ENCODE measurements at places on chromosomes 2 and 18.

DNA sequence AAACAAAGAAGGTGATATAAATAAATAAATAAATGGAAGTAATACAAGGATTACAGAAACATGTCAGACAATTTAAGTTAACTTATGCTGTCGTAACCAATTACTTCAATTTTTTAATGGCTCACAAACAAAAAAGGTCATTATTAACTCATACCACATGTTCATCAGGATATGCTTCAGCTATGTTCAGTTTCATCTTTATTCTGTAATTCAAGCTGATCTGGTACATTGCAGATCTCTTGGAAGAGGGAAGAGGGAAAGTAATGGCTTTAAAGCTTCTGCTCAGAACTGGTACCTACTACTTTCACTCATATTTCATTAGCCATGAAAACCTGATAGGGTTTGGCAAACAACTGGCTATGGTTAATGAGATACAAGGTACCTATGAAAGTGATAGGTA is 67.6 kb upstream of the ERBB4 start:
- DNase-seq = no peak

DNA sequence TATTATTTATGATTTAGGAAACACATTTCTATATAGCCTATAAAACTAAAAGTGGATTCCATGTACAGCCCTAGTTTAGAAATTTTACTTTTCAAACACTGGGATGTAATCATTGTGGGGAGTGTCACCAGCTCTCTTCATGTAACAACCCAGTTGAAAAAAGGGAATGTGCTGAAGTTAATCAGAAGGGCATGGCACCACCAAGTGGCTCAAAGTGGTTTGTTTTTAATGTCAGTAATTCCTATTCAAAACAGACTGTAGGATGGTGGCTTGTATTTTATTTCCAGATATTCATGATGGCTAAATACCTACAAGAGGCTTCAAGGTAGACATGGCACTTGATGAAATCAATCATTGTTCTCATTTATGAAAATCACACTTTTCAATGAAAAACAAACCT is 58.1 kb upstream of the TMEM182 start:
- DNase-seq = no peak

DNA sequence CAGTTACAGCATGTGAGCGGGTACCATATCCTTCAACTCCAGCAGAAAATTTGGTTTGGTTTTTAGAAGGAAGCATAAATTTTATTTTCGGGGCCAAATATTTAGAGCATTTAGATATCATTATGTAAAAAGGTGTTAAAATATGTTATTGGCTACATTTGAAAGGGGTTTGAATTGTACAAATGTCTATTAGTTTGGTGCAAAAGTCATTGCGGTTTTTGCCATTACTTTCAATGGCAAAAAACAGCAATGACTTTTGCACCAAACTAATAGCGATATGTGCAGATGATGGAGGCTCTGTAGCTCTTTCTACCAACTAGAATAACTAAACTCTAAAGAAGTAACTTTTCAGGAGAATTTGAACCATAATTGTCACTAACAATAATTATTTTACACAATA is 1666.2 kb upstream of the SLC39A10 start:
- no peak for DNase-seq

GRCh38 chr2:217705461-217705860 is 297.3 kb downstream of the TNS1 start:
- DNase-seq = no peak

- DNase-seq = no peak
These were observed 132.0 kb upstream of the BOD1L2 start for GRCh38 chr18:57014772-57015413.

DNA sequence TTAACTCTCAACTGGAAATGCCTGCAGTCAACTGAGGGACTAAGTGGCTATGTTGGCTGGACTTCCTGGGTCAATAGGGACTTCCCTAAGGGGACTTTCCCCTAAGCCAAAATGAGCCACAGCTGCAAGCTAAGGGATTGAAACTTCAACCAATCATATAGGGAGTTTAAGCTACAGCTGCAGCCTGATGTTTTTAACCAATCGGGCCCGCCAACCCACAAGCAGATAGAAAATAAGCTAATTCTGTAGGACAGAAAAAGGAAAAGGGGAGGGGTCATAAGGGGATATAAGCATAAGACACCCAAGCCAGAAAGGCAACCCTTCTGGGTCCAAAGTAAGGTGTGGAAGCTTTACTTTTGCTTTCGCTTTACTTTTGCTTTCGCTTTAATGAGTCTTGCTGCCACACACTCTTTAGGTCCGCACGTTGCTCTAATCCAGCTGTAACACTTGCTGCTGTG is 927.5 kb downstream of the ERBB4 start:
- no peak for DNase-seq

- DNase-seq = no peak
These were observed at the start of gene SPEG for GRCh38 chr2:219434718-219435525. Gene SPEG, plus strand, starts transcription at chr2:219434843. Its CDS starts 135 bp downstream, at chr2:219434978.

GRCh38 chr2:223621901-223622300 is 19.7 kb upstream of the SCG2 start:
- DNase-seq = no peak

- DNase-seq = no peak
These were observed 14.9 kb upstream of the E2F6 start for GRCh38 chr2:11480859-11481258.

GRCh38 chr2:196987298-196987648 is 60.8 kb upstream of the PGAP1 start:
- no peak for DNase-seq

DNA sequence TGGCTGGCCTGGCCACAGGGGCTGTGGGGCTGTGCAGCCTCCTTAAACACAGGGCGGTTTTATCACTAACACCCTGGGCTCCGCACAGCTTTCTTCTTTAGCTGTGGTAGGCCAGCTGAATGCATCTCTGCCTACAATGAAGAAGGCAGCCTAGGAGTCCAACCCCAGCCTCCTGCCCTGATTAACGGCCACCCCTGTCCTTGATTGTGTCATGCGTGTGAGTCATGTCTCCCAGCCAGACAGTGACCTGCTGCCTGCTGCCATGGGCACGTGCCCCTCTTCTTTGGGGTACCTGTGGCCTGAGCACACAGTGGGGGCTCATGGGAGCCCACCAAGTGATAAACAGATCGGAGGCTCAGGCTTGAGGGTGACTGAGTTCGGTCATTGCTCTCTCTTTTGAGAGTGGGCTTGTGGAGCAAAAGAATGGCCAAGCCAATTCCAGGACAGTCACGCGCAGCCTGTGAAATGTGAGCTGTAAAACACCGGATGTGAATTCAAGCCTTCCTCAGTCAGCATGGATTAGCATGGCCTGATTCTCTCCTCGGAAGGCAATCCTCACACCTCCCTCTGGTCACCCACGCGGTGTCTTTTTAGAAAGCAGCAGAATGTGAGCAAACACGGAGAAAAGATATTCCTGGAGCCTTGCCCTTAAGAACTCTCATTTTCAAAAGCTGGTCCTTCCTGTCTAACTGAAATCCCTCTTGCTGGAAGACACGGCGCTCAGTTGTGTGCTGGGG is 144.1 kb downstream of the CELF4 start:
- DNase-seq = no peak

- no peak for DNase-seq
These were observed 569.4 kb upstream of the SALL3 start for GRCh38 chr18:78410094-78410786.

- no peak for DNase-seq
These were observed 52.7 kb downstream of the MTX2 start for GRCh38 chr2:176321916-176322315.

GRCh38 chr2:200376513-200377354 is 70.2 kb downstream of the SPATS2L start:
- DNase-seq = no peak

GRCh38 chr18:13915995-13916431 is 677 bp upstream of the MC2R start:
- DNase-seq = no peak

- no peak for DNase-seq
These were observed 45.1 kb upstream of the LYPD6B start for GRCh38 chr2:148993351-148993750.

DNA sequence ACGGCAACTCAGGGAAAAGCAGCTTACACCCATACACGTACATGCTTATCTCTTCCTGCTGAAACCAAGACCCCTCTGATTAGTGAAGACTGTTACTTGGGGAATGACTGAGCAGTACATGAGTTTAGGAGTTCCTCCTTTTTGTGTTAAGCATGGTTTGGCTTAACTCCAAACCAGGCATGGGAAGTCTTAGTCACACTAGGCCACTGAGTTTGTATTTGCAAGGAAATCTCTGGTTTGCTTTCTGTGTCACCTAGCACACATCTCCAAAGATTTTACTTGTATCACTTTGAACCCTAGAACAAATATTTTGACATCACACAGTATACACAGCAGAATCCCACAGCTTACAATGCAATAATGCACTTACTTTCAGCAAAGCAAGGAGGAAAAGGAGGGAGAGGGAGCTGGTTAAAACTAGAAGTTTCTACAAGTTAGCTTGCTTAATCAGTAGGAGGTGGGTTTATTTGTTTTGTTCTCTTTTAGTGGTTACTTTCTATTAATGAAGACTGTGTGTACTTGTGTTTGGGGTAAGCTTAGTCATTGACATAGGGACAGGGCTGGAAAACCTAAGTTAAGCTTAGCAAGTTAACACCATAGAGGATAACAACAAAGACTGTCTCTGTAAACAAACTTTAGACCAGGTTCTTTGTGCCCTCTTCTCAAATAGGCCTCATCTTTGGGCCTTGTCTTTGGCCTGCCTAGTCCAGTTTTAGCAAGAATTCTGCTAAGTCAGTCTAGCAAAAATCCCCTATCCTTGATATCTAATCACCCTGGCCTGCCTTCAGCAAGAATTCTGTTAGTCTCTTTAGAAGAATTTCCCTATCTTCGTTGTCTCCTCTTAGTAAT is 219.4 kb downstream of the MREG start:
- DNase-seq = no peak

DNA sequence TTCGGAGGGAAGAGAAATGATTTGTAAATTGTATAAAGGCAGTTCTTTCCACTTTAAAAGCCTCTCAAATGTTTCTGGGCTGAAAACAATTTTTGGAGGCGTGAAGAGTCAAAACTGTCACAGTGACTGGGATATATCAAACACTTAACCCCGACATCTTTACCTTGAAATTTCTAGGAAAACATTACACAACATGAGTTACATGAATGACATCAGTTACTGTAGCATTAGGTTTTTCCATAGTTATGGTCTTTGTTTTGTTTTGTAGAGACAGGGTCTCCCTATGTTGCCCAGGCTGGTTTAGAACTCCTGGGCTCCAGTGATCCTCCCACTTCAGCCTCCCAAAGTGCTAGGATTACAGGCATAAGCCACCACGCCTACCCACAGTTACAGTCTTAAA is 25.7 kb downstream of the MSH6 start:
- DNase-seq = no peak

GRCh38 chr2:72973566-72974435 is 56.5 kb downstream of the EMX1 start:
- peak; percentile 8 for DNase-seq

- DNase-seq = no peak
These were observed 17.3 kb downstream of the NEDD4L start for GRCh38 chr18:58061349-58061748.

DNA sequence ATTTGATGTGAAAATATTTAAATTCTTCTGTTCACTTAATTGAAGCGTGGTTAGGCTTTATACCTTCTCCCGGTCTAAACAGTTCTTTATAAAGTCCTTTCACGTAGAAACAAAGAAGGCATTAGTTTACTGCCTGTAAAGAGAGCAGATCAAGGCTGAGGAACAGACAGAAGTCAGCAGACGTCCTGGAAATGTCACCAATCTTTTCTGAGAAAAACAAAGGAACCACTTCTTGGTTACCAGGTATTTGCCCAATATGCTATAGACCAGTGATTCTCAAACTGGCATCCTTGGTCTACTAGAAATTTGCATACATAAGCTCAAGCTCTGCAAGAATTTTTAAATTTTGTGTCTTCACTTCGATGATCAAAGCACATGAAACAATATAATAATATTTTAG is 89.2 kb upstream of the STK17B start:
- no peak for DNase-seq

GRCh38 chr18:24055878-24056277 is 41.3 kb downstream of the TTC39C start:
- no peak for DNase-seq

DNA sequence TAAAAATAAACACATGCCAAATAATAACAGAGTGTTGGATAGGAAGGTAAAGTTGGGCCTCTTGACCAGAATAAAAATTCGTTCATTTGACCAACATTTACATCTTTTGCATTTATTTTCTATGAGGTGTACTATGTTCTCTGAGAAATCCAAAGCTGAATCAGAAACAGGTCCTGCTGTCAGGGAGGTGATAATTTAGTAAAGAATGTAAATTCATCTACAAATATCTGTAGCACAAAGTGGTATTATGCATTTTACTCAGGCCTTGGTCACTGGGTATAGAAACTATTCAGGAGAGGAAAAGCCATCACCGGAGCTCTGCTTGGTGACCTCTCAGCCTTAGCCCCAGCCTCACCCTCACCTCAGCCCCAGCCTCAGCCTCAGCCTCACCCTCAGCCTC is 208.9 kb downstream of the SPP2 start:
- no peak for DNase-seq

DNA sequence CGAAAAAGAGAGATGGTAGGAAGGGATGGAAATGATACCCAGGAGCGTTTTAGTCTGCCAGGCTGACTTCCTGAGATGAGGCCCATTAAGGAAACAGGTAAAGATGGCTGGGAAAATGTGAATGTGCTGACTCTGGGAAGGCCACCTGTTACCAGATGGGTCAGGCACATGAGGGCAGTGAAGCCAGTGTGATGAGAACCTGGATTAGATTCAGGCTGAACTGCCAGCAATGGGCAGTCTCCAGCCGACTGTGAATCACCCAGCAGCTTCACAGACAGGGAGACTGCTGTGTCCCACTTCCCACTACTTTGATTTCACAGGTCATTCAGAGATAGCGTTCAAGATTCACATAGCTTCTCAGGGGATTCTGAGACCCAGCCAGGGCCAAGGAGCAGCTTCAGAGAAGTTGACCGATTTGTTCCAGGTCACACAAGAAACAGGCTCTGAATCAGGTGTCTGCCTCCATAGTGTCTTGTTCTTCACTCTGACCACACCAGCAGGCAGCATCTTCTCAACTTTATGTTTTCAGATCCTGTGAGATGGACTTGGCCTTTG is 26.4 kb downstream of the CAPN13 start:
- no peak for DNase-seq

- no peak for DNase-seq
These were observed 1.3 kb downstream of the TAF1B start for GRCh38 chr2:9844576-9844975.

- DNase-seq = no peak
These were observed 106.7 kb upstream of the MCFD2 start for GRCh38 chr2:47022186-47022765.

DNA sequence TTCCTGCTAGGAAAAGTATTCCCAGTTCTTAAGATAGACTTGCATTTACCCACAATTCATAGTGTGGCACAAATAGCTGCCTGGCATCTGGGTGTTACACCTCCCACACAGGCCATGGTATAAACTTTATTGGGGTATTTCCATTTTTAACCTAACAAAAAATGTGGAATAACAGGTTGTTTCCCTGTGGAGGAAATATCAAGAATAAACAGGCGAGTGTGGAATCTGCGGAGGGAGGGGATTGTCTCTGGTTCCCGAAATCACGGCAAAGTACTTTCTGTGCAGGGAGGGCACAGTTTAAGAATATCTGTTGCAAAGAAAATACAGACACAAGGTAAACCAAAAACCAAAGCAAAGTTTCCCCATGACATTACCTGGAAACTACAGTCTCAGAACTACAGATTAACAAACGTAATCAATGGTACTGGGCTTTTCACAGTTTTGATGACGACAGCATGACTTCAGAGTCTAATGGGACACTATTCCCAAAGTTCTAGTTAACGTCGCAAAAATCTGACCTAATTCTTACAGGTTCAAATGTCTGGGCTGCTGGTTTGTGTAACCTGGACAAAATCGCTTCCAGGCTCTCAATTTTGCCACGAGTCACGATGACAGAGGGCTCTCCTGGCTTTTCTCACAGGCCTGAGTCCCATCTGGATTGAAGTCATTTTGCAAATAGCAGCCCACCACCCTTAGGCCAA is 1.4 kb downstream of the STARD7 start:
- no peak for DNase-seq
